AML-193 (cell line): ENCODE measurements at places on chromosomes 11 and 22.

- no peak for DNase-seq
Measured at GRCh38 chr22:23237201-23237798, 57.0 kb downstream of the BCR start.

DNA sequence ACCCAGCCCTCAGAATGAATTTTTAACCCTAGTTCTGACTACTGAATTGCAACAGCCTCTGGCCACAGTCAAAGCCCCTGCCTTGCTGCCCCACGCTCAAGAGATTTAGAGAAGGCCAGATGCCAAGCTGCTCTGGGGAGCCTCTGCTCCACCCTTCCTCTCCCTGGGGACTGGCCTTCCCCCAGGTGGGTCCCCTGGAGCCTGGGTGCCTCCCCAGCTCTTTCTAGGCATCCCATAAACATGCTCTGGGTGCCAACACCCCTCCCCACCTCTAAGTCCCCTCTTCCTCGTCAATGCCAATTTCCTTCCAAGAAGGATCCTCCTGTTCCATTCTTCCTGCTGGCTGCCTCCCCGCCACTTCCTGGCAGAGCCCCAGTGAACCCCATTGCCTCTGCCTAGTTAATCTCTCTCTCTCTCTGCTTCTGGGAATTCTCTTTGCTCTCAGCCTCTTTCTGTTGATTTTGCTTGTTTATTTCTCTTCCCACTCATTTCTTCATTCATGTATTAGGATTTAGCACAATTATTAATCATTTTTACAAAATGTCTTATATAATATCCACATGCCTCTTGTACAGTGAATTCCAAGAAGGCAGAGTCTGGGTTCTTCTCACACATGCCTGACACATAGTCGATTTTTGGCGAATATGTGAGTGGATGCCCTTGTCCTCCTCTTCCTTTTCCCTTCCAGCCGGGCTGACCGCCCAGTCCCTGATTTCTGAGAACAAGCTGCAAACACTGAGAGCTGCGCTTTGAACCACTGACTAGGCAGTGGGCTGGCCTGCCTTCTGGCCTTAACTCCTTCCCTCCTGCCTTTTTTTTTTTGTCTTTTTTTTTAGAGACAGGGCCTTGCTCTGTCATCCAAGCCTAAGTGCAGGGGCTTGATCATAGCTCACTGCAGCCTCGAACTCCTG is 17.5 kb downstream of the UQCR10 start:
- no peak for DNase-seq

DNA sequence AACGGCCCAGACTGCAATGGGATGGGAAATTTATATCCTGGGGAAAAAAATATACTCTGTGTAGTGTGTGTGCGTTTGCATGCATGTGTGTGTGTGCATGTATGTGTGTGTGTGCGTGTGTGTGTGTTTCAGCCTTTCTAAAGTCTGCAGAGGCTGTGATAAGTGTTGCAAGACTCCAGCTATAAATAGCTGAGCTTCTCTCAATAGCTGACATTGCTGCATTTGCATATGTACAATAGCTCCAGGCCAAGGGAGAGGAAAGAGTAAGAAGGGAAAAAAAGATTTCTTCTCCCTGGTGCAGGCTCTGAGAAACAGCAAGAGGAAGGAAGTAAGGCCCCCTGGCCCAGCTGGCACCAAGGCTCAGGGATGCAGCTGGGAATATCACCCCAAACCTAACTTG is 483.0 kb downstream of the MN1 start:
- DNase-seq = no peak

GRCh38 chr22:24285245-24285644 is 14.6 kb downstream of the SPECC1L start:
- DNase-seq = no peak

GRCh38 chr11:95698676-95699557 is 90.7 kb downstream of the FAM76B start:
- peak; percentile 52 for DNase-seq

GRCh38 chr11:62401356-62401755 is 17.5 kb upstream of the SCGB1A1 start:
- no peak for DNase-seq

- peak; percentile 63 for DNase-seq
Measured at GRCh38 chr22:30763815-30764673, 69.4 kb downstream of the OSBP2 start.

GRCh38 chr22:49550141-49550430 is 277.6 kb downstream of the BRD1 start:
- no peak for DNase-seq

- DNase-seq = no peak
Measured at GRCh38 chr11:130622141-130622542, 173.7 kb downstream of the ADAMTS15 start.

- no peak for DNase-seq
Measured at GRCh38 chr11:133790995-133791394, 54.3 kb downstream of the SPATA19 start.

DNA sequence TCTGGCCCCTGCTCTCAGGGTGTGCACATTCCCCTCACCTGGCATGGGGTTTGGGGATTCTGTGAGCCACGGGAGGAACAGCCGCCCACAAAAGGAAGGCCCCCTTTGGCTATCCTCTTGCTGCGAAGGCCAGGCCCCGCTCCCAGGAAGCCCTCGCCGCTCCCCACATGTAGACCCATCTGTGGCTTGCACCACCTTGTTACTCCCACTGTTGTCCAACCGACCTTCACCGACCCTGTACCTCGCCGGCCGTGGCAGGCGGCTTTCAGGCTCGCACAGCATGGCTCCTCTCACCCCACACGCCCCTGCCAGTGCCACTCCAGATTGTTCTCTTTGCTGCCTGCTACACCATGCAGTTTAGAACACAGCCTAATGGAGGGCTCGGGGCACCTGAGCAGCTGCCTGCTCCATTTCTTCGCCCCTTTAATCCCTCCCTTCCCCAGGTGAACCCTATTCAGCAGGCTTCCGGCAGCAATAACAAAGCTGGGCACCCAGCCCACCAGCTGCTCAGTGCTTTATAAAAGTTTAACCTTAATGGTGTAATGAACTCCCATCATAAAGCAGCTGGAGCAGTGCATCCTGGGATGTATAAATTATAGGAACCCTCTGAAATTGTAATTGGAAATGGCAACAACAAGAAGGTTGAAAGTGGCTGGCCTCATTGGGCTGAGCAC is 10.7 kb downstream of the DAGLA start:
- no peak for DNase-seq

GRCh38 chr11:69396051-69396947 is 85.2 kb upstream of the LINC01488 start:
- DNase-seq = no peak

DNA sequence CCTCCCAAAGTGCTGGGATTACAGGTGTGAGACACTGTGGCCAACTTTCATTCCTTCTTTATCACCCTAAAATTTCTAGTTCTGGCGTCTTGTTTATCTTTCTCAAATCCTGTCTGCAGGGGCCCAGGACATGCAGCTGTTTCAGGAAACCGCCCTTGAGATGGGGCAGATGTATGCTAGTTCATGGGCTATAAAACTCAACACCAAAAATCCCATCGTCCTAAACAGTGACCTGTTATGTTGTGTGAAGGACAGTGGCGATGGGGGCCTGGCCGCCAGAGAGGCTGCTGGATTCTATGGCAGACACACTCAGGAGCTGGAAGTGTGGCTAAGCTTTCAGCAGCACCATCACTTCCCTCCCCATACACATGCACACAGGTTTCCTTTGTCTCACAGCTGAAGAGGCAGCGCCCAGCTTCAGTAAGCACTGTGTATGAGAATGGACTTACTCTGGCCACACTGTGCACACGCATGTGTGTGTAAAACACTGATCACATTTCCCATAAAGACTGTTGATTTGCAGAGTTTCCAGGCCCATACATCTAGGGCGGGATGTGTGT is 36.7 kb downstream of the MARK2 start:
- no peak for DNase-seq
